HCT116 (cell line): ENCODE measurements at places on chromosomes 6 and 20. TPM values are rescaled to one million over a fixed set of nuclear protein-coding genes. Genes with fewer than 3 reads are reported as not detected.

The ARMH2 gene
- not detected for total RNA-seq

DNA sequence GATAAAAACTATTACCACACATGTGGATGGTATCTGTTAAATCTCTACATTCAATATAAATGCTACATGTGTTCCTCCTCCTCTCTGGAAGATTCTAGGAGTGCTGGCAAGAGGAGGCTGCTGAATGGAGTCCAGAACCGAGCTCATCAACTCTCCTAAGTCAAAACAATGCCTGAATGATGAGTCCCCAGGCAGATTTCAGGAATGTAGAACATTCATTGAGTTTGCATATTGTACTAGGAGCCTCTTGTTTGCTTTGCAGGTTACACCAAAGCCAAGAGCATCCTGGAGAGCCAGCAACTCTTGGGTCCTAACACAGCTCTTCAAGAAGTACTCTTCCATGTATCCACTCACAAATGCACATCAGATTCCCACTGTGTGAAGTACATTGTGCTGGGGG, 117.6 kb upstream of the UST start:
- no peaks in the 10 kb centered on the region for H3K4me1 ChIP-seq
- DNase-seq: no peak
- H3K27me3 ChIP-seq: no peaks in the 10 kb centered on the region
- H3K27ac ChIP-seq: no peak overlapping the region
- no peak overlapping the region for H3K4me3 ChIP-seq

DNA sequence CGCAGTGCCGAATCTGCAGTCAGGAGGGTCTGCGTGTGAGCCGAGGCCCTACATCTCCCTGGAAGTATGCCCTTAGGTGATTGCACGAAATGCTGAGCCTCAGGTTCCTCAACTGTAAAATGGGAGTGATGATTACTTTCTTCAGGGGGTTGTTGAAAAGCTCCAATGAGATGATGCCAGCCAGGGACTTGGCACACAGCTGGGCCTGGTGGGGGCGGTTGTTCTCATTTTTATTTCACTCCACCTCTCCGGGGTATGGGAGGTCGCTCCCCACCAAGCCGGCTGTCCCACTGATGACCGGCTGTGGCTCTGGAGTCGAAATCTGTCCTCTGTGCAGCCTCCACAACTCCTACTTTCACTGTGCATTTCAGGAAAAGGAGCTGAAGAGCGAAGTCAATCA, 8.1 kb downstream of the PCK1 start:
- H3K4me3 ChIP-seq: no peak overlapping the region
- H3K27ac ChIP-seq: no peak overlapping the region
- peaks cover 33% of the 10 kb centered on the region for H3K27me3 ChIP-seq

GRCh38 chr6:108565893-108566292, 5.2 kb downstream of the FOXO3 start:
- H3K36me3 ChIP-seq: peaks cover 17% of the 10 kb centered on the region
- H3K4me3 ChIP-seq: no peak overlapping the region
- no peak for DNase-seq
- H3K27ac ChIP-seq: no peak overlapping the region
- H3K4me1 ChIP-seq: peaks cover 43% of the 10 kb centered on the region
- H3K27me3 ChIP-seq: no peaks in the 10 kb centered on the region

DNA sequence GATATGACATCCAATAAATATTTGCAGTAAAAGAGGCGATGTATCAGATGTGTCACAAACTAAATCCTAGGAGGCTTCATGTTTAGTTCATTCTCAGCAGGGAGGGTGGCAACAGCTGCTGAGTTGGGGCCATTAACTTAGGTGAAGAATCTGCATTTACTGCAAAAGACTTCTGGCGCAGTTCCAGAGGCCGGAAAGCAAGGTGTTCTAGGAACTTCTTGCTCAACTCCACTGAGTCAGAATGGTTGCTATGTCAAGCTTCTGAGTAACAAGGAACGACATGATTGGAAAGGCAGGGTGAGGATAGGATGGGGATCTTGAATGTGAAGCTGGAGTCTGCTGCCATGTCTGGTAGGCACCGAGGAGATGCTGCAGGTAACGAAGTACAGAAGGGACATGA, 11.7 kb downstream of the ADNP start:
- peaks cover 15% of the 10 kb centered on the region for H3K36me3 ChIP-seq
- H3K4me3 ChIP-seq: no peak overlapping the region
- no peak for DNase-seq
- H3K4me1 ChIP-seq: peaks cover 7% of the 10 kb centered on the region; the same call in 1 of the 2 replicates
- no peaks in the 10 kb centered on the region for H3K27me3 ChIP-seq

DNA sequence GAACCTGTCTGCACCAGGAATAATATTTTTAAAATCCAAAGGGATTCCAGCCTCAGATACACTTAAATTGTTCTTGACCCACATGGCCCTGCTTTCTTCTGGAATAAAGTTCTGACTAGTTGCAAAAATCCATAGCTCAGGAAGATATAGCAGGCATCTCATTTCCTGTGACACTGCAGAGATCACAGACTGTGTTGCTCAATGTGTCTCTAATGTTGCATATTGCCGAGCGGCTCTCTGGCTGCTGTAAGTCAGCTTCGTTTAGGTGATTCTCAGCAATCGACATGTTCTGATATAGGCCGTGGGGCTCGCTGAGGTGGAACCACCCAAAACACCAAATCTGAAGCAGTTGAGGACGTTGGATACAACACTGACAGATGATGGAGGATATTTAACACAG, 498.3 kb upstream of the AGPAT4 start:
- H3K36me3 ChIP-seq: no peaks in the 10 kb centered on the region
- no peak for DNase-seq
- no peak overlapping the region for H3K4me3 ChIP-seq
- no peak overlapping the region for H3K27ac ChIP-seq
